ENCODE measurements at places on chromosomes 16 and 17. TPM values are rescaled to one million over a fixed set of nuclear protein-coding genes. Genes with fewer than 3 reads are reported as not detected.
A peak's percentile ranks its signal among the peaks of the same experiment; 100 is the strongest.

GRCh38 chr16:46715769-46716305 is 26.4 kb downstream of the ORC6 start:
- H3K4me1 ChIP-seq = no peaks in the 10 kb centered on the region
- no peak overlapping the region for H3K4me3 ChIP-seq
- no peaks in the 10 kb centered on the region for H3K36me3 ChIP-seq
- H3K27me3 ChIP-seq = no peaks in the 10 kb centered on the region
- no peak overlapping the region for H3K27ac ChIP-seq
- DNase-seq = no peak

GRCh38 chr16:73302942-73303341 is 255.0 kb upstream of the ZFHX3 start:
- H3K27ac ChIP-seq = no peak overlapping the region
- H3K4me1 ChIP-seq = no peaks in the 10 kb centered on the region
- H3K36me3 ChIP-seq = no peaks in the 10 kb centered on the region
- H3K4me3 ChIP-seq = no peak overlapping the region

DNA sequence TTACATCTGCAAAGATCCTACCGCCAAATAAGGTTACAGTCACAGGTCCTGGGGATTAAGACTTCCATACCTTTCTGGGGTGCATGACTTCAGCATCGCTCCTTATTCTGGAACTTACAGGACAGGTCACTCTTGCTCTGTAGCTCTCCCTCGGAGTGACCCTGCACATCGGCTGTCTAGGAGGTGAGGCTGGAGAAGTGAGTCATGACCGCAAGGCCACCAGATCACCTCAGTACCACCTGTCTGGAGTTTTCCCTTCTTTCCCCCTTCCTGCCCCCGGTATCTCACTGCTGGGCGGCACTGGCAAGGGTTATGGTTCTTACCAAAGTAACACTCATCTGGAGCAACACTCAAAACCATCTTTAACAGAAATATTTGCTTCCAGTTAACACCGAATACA is 374.8 kb downstream of the SLC39A11 start:
- no peak overlapping the region for H3K4me3 ChIP-seq
- peaks cover 17% of the 10 kb centered on the region for H3K4me1 ChIP-seq
- H3K27me3 ChIP-seq = no peaks in the 10 kb centered on the region
- no peaks in the 10 kb centered on the region for H3K36me3 ChIP-seq
- DNase-seq = no peak

GRCh38 chr16:66524601-66525164 is 25.2 kb downstream of the TK2 start:
- H3K27ac ChIP-seq = peak overlapping the region; percentile 87
- peaks cover 3% of the 10 kb centered on the region for H3K36me3 ChIP-seq
- no peaks in the 10 kb centered on the region for H3K27me3 ChIP-seq
- H3K4me3 ChIP-seq = no peak overlapping the region

DNA sequence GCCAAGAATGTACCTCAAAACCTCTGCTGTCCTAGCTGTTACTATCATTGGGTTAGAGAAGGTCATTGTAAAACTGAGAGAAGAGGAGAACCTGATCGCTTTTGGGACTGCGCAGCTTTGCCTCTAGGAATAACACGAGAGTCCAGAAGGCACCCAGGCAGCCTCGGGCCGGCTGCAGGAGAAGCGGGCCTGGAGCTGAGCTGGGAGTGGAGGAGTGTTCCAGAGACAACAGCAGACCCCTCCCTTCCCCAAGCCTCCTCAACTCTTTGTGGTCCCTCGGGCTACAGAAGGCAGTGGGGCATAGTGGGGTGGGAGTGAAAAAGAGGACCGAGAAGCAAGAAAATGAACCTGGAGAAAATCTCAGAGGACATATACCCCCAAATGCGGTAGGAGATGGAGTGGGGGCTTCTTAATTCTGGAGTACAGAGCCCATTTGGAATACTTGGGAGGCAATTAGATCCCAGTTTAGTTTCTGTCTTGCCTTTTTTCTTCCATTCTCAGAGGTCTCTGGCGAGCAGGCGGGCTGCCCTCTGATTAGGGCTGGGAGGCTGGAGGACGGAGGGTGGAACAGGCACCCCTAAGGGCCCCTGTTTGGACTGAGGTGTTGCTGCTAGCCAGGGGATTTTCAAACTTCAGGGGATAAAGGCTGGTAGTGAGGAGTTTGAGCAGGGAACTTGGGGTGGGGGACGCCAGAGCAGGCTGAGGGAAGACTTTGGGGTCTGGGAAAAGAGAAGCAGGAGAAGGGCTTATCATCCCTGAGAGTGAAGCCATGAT is 13.3 kb upstream of the HOXB2 start:
- peaks cover 38% of the 10 kb centered on the region for H3K27me3 ChIP-seq
- H3K27ac ChIP-seq = no peak overlapping the region
- no peak overlapping the region for H3K4me3 ChIP-seq

DNA sequence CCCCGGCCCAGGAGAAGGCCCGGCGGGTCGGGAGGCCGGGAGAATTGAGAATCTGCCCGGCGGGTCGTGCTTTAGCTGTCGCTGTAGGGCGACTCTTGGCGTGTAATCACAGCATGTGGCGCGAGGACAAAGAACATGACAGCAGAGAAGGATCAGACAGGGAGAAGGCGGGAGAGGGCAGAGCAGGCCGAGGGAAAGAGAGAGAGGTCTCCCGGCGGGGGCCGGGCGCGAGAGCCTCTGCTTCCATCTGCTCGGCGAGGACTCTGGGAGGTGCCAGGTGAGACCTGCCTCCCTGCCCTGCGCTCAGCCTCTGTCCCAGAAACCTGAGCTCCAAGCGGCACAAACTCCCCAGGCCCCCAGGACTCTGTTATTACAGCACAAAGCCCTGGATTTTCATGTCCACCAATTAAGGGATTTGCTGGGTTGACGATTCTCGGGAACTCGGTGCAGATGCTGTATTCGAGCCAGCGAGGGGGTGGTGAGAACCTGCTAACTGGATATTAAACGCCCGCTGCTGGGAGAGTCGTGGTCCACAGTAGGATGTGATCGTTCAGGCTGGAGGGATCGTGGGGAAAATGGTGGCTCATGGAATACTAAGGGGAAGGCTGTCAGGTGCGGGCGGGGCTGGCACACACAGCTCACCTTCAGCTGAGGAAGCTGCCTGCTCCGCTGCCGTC is 172.0 kb upstream of the CIBAR2 start:
- H3K4me1 ChIP-seq = no peaks in the 10 kb centered on the region
- H3K27ac ChIP-seq = no peak overlapping the region
- no peak for DNase-seq
- no peaks in the 10 kb centered on the region for H3K36me3 ChIP-seq
- no peak overlapping the region for H3K4me3 ChIP-seq

- no peak overlapping the region for H3K4me3 ChIP-seq
- no peaks in the 10 kb centered on the region for H3K27me3 ChIP-seq
- no peak overlapping the region for H3K27ac ChIP-seq
- no peaks in the 10 kb centered on the region for H3K36me3 ChIP-seq
- no peak for DNase-seq
- no peaks in the 10 kb centered on the region for H3K4me1 ChIP-seq
These were observed 13.8 kb downstream of the CNGB1 start for GRCh38 chr16:57956924-57957672.

- no peak for DNase-seq
- H3K27ac ChIP-seq = no peak overlapping the region
- no peaks in the 10 kb centered on the region for H3K36me3 ChIP-seq
These were observed 6.0 kb upstream of the TBC1D3B start for GRCh38 chr17:36182176-36183000.

DNA sequence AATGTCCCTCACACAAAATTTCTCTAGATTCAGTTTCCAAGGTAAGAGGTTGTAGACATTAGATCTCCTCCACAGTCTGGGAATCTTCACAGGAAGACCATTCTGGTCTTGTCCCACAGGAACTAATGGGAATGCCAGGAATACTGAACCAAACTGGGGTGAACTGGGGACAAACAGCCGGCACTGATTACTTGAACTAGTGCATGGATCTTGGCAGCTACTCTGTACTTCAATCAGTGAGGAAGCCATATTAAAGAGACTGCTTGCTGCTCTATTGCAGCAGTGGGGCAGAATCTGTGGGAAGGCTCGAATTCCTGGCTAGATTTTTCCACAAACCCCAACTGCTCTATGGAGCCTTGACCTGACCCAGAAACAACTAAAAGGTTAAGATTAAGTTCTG is 268.9 kb upstream of the AXIN2 start:
- no peak overlapping the region for H3K27ac ChIP-seq
- H3K4me3 ChIP-seq = no peak overlapping the region

DNA sequence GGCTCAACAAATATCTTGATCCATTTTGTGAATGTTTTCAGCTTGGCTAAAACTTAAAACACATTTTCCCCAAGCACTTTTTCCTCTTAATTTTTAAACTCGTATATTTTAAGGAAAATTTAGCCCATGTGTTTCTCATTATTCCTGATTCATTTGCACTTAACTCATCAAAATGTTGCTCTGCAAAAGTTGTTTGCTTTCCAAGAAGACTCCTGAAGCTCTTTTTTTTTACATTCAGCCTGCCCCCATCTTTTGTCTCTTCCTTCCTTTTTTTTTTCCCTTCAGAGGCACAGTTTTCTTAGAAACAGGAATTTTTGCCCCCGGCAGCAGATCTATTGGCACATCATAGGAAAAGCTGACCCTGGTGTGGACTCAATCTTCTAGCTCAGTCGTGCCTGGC is 155.0 kb upstream of the SALL1 start:
- no peaks in the 10 kb centered on the region for H3K4me1 ChIP-seq
- no peak overlapping the region for H3K27ac ChIP-seq
- no peak overlapping the region for H3K4me3 ChIP-seq
- peaks cover 2% of the 10 kb centered on the region for H3K27me3 ChIP-seq
- no peaks in the 10 kb centered on the region for H3K36me3 ChIP-seq

DNA sequence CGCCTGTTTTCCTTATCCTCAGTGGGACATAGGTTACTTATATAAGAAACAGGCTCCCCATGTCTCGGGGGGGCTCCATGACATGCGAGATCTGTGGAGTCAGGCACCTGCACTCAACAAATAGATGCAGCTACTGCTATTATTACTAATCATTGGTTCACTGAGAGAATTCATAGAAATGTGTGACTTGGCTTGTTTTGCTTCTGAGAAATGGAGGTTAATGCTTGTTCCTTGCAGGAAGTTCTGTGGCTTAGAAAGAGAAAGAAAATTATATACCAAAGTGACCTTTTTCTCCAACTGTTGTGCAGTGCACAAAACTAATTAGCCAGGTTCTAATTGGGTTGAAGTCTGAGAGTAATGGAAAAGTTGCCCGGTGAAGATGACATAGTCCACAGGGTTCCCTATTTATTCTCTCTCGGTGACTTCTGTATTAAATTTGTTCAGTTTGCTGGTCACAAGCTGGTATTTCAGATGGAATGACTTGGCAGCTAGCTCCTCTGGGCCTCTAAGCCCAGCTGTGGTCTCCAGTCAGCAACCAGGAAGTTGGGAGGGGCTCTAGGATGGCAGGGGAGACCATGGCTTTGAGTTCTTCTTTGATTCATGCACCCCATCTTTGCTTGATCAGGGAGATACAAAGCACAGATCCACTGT is 17.6 kb upstream of the MAF start:
- H3K4me3 ChIP-seq = no peak overlapping the region
- peaks cover 26% of the 10 kb centered on the region for H3K4me1 ChIP-seq
- DNase-seq = no peak
- peaks cover 9% of the 10 kb centered on the region for H3K27me3 ChIP-seq
- H3K27ac ChIP-seq = peak overlapping the region; percentile 44

DNA sequence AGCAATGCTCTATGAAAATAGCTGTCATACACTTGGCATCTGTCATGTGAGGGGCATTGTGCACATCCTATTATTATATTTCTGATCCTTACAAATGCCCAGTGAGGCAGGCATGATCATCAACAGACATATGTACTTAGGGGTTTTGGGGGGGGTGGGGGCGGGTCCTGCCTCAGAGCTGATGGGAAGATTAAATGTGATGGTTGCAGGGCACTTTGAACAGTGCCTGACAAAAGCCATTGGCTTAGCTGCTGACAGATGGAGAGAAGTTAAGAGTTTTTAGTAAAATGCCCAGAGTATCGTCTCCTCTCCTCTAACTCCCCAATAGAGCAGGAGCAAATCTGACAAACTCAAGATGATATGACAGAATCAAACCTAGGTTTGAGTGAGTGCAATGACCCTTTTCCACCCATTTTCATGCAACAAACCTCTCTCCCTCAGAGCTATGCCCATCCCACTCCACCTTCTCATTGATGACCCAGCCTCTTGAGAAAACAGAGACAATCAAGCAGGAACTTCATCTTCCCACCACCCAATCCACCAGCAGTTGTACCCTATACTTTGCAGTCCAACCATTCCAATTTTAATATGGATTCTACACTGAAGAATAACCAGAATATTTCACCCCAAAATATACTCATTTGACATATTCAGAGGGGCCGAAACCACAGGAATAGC is 4.8 kb downstream of the KLHL11 start:
- H3K27ac ChIP-seq = no peak overlapping the region
- no peaks in the 10 kb centered on the region for H3K27me3 ChIP-seq
- H3K4me1 ChIP-seq = peaks cover 23% of the 10 kb centered on the region
- H3K4me3 ChIP-seq = no peak overlapping the region
- peaks cover 6% of the 10 kb centered on the region for H3K36me3 ChIP-seq

GRCh38 chr17:78822552-78822951 is 18.1 kb downstream of the USP36 start:
- no peaks in the 10 kb centered on the region for H3K27me3 ChIP-seq
- DNase-seq = no peak
- H3K27ac ChIP-seq = peak overlapping the region; percentile 40
- no peak overlapping the region for H3K4me3 ChIP-seq

GRCh38 chr17:41777574-41778188 is 8.8 kb downstream of the JUP start:
- DNase-seq = no peak
- H3K27me3 ChIP-seq = no peaks in the 10 kb centered on the region
- H3K4me1 ChIP-seq = no peaks in the 10 kb centered on the region
- H3K36me3 ChIP-seq = no peaks in the 10 kb centered on the region
- no peak overlapping the region for H3K4me3 ChIP-seq

The SEZ6L2 gene
- total RNA-seq = 0.42 TPM

The TCAP gene
- total RNA-seq = 0.82 TPM

The HP gene
- total RNA-seq = not detected

The FAM20A gene
- total RNA-seq = not detected

The FOXJ1 gene
- total RNA-seq = 0.47 TPM

The SOX9 gene
- not detected for total RNA-seq

The B9D1 gene
- total RNA-seq = 7.8 TPM
